Breast epithelium (tissue), 4 donors: ENCODE measurements at places on chromosomes 13 and 19.

DNA sequence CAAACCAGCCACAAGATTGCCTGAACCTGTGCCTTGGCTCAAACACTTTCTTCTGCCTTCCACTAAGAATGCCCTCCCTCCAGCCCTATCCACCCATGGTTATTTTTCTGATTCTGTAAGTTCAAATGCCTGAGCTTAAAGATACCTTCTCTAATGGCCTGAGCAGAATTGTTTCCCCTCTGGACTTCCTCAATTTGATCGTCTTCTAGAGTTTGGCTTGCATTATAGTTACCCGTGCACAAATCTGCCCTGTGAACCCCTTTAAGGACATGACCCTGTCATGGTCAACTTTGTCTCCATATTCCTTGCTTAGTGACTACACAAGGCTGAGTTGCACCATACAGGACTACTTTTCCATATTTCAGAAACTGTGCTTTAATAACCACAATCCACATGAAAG, 481.0 kb downstream of the FOXO1 start:
- H3K4me1 ChIP-seq = no peaks in the 10 kb centered on the region
- H3K27me3 ChIP-seq = no peaks in the 10 kb centered on the region
- no peaks in the 10 kb centered on the region for H3K36me3 ChIP-seq
- H3K4me3 ChIP-seq = no peak overlapping the region

DNA sequence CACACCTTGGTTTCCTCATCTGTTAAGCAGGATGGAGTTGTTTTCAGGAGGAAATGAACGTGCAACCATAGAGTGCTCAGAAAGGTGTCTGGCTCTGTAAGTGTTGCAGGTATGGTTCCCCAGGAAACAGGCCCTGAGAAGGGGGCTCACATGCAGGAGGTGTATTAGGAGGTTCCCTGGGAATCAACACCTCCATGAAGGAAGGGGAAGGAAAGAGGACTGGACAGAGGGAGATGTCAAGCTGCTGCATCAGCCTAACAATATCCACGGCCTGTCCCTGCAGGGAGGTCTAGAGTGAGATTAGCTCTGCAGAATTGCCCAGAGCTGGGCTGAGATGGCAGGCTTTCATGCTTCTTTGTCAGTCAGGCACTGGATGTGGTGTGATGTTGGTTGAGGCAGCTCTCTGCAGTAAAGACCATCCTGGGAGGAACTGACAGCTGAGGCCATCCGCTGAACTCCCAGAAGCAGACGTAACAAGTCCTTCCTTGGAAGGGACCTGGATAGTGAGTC, 373.3 kb downstream of the ZNF536 start:
- H3K4me1 ChIP-seq = no peaks in the 10 kb centered on the region
- no peaks in the 10 kb centered on the region for H3K36me3 ChIP-seq
- no peak overlapping the region for H3K4me3 ChIP-seq
- no peak for DNase-seq
- peaks cover 5% of the 10 kb centered on the region for H3K27me3 ChIP-seq
- no peak overlapping the region for H3K27ac ChIP-seq

GRCh38 chr13:30689752-30690151, 45.6 kb upstream of the ALOX5AP start:
- no peak for DNase-seq
- H3K36me3 ChIP-seq = no peaks in the 10 kb centered on the region
- H3K4me3 ChIP-seq = peak overlapping the region; percentile 42
- no peaks in the 10 kb centered on the region for H3K4me1 ChIP-seq
- no peaks in the 10 kb centered on the region for H3K27me3 ChIP-seq

GRCh38 chr13:105272660-105273631, 1262.5 kb downstream of the EFNB2 start:
- H3K36me3 ChIP-seq = no peaks in the 10 kb centered on the region
- no peaks in the 10 kb centered on the region for H3K27me3 ChIP-seq
- H3K27ac ChIP-seq = no peak overlapping the region
- no peaks in the 10 kb centered on the region for H3K4me1 ChIP-seq
- H3K4me3 ChIP-seq = no peak overlapping the region

- H3K27me3 ChIP-seq = no peaks in the 10 kb centered on the region
- no peaks in the 10 kb centered on the region for H3K4me1 ChIP-seq
- H3K36me3 ChIP-seq = no peaks in the 10 kb centered on the region
- DNase-seq = no peak
- no peak overlapping the region for H3K4me3 ChIP-seq
Measured at GRCh38 chr13:113275387-113275786, 21.7 kb upstream of the LAMP1 start.

- no peaks in the 10 kb centered on the region for H3K4me1 ChIP-seq
- no peaks in the 10 kb centered on the region for H3K36me3 ChIP-seq
- H3K27ac ChIP-seq = no peak overlapping the region
- peak overlapping the region; percentile 62 for H3K4me3 ChIP-seq
Measured at GRCh38 chr19:47239610-47240296, 8.8 kb upstream of the BBC3 start.

GRCh38 chr13:27621116-27621365, 651 bp upstream of the POLR1D start:
- no peak for DNase-seq
- no peaks in the 10 kb centered on the region for H3K36me3 ChIP-seq
- peaks cover 14% of the 10 kb centered on the region for H3K4me1 ChIP-seq
- H3K27ac ChIP-seq = peak overlapping the region; percentile 97
- H3K4me3 ChIP-seq = peak overlapping the region; percentile 93

GRCh38 chr13:47801555-47801954, 199.5 kb downstream of the SUCLA2 start:
- no peaks in the 10 kb centered on the region for H3K27me3 ChIP-seq
- H3K4me1 ChIP-seq = no peaks in the 10 kb centered on the region
- H3K4me3 ChIP-seq = no peak overlapping the region
- DNase-seq = no peak
- H3K36me3 ChIP-seq = no peaks in the 10 kb centered on the region

DNA sequence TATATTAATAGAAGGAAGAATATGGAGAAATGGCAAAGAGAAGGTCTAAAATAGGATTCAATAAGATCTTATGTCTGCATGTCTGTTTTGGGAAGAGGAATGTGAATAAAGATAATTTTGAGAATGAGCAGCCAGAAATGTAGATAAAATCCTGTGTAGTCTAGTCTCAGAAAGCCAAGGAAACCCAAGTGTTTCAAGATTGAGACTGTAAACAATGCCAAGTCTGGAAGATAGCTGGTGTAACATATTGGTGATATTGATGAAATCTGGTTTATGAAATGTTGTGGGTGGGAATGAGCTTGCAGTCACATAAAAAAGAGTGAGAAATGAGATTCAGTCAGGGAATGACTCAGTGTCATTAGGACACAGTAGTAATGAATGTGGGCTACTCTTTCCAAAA, 1180.3 kb upstream of the PCDH20 start:
- no peak for DNase-seq
- H3K27me3 ChIP-seq = no peaks in the 10 kb centered on the region
- H3K4me3 ChIP-seq = no peak overlapping the region
- no peaks in the 10 kb centered on the region for H3K36me3 ChIP-seq
- no peaks in the 10 kb centered on the region for H3K4me1 ChIP-seq
- no peak overlapping the region for H3K27ac ChIP-seq

DNA sequence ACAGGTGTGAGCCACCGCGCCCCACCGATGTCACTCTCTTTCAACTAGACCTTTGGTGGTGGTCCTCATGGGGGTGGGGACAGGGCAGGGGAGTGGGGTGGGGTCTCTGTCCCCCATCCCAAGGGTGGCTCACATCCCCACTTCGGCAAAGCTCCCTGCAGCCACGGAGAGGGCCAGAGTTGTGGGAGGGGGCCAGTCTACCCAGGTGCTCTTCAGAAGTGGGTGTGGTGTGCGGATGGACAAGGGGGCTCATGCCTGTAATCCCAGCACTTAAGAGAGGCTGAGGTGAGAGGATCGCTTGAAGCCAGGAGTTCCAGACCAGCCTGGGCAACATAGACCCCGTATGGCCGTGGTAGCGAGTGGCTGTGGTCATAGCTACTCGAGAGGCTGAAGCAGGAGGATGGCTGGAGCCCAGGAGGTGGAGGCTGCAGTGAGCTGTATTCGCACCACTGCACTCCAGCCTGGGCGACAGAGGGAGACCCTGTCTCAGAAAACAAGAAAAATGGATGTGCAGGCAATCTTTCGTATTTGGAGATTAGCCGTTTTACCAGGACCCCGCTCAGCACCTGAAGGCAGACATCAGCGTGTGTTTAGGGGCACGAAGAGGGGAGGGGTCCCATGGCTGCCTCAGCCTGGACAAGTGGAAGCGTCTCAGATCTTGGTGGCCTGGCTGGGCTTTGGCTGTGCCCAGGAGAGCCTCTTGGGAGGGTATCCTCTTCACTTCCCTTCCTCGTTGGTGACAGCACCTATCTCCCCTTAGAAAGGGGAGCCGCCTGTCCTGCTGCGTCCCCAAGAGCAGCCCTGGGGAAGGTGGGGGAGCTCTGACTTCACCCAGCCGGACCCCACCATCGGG, 846 bp downstream of the TGFBR3L start:
- H3K4me3 ChIP-seq = no peak overlapping the region
- peaks cover 23% of the 10 kb centered on the region for H3K36me3 ChIP-seq
- H3K27ac ChIP-seq = no peak overlapping the region
- peaks cover 10% of the 10 kb centered on the region for H3K27me3 ChIP-seq
- H3K4me1 ChIP-seq = peaks cover 21% of the 10 kb centered on the region

GRCh38 chr13:32370805-32371204, 55.5 kb downstream of the BRCA2 start:
- H3K4me3 ChIP-seq = no peak overlapping the region
- H3K27me3 ChIP-seq = no peaks in the 10 kb centered on the region
- no peaks in the 10 kb centered on the region for H3K4me1 ChIP-seq
- no peak for DNase-seq

DNA sequence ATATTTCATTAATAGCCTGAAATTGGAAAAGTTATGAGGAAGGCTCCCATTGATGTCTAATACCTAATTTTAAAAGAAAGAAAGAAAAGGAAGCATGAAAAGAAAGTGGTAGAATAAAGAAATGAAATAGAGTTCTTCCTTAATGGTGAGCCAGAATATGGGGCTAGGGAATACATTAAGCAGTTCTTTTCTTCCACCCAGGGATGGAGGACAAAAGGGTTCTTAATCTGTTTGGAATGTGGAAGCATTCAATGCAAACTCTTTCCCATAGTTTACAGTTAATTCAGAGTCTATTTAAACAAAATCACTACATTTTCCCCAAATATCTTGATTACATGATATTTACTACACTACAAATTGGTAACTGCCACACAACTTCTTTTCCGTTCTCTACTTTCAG, 18.4 kb upstream of the ZMYM2 start:
- no peak for DNase-seq
- no peaks in the 10 kb centered on the region for H3K36me3 ChIP-seq
- no peaks in the 10 kb centered on the region for H3K4me1 ChIP-seq
- H3K27me3 ChIP-seq = no peaks in the 10 kb centered on the region
- H3K4me3 ChIP-seq = no peak overlapping the region
- H3K27ac ChIP-seq = no peak overlapping the region

DNA sequence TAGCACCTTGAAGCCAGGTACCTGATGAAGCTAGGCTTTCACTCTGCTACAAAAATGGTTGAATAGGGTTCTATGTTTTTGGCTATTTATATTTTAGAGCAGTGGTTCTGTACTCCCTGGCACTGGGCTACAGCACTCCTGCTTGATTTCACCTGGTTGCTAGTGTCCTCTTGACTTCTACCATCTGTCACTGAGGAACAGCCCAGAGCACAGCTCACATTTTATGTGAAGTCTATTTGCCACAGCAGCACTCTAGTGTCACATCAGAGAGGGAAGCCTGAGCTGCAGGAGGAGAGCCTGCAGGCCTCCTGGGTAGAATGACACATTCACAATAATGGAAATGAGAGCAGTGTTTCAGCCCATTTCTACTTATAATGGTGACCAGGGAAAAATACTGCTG, 184.2 kb downstream of the ZNF486 start:
- no peaks in the 10 kb centered on the region for H3K4me1 ChIP-seq
- no peaks in the 10 kb centered on the region for H3K36me3 ChIP-seq
- no peaks in the 10 kb centered on the region for H3K27me3 ChIP-seq
- DNase-seq = no peak
- no peak overlapping the region for H3K27ac ChIP-seq
- no peak overlapping the region for H3K4me3 ChIP-seq

DNA sequence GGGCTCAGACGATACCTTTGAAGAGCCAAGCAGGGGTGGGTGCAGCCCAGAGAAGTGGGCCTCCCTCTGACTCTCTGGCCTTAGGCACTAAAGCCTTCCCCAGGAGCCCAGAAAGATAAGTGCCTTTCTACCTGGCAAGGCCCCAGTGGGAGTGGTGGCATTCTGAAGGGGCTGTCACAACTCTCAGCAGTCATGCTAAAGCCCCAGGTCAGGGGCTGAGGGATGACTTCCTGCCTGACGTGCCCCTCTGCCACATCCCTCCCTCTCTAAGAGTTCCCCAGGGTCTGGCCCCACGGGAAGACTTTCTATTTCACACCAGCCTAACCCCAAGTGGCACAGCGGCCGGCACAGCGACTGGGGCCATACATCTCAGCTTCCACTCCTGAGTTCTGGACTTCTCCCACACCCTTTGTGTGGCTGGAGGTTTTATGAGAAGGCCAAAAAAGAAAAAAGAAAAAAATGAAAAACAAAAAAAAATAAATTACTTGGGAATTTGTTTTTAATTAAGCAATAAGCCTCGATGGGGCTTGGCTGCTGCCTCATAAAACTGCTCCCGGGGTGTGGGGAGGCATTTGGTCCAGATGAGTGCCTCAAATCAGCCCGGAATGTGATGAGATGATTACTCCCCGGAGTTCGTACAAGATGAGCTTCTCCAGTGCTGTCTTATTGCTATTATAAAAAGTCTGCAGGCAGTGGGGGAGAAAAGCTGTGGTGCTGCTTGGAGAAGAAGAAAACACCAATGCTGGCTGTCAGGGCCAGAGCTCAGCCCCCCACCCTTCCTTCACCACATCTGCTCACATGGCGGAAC, 28.5 kb upstream of the PLEKHF1 start:
- H3K36me3 ChIP-seq = no peaks in the 10 kb centered on the region
- H3K27ac ChIP-seq = no peak overlapping the region
- DNase-seq = no peak
- no peak overlapping the region for H3K4me3 ChIP-seq

DNA sequence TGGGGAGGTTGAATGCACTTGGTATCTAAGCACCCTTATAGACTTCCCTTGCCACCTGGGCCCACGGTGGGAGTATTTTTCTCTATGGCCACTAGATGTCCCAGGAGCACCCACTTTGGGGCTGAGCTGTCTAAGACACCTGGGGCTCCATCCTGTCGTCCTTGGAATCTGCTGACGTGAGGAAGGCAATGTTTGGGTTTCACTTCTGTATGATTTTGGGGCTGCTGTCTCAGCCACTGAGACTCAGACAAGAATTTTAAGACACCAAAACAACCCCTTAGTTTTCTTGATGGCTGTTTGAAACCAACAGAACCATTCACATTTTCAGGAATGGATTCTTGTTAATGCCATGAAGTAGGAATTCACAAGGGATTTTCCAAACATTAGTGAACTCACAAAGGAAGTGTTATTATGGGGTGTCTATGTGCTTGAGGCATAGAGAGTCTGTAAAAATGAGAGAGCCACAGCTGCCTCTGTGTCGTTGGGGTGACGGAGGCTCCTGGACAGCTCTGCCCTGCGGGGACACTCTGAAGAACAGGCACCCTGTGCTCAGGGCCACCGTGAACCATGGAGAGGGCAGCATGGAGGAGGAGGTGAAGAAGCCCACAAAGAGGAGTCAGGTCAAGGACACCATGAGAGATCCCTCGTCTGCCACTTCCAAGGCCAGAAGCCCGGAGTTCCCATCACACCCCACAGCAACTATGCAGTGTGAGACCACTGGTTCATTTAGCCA, 106.8 kb upstream of the SPATA13 start:
- H3K36me3 ChIP-seq = no peaks in the 10 kb centered on the region
- H3K4me3 ChIP-seq = no peak overlapping the region
- H3K4me1 ChIP-seq = peaks cover 4% of the 10 kb centered on the region
- peak; percentile 41 for DNase-seq
- H3K27ac ChIP-seq = peak overlapping the region; percentile 4
- no peaks in the 10 kb centered on the region for H3K27me3 ChIP-seq

- no peaks in the 10 kb centered on the region for H3K36me3 ChIP-seq
- peak overlapping the region; percentile 79 for H3K27ac ChIP-seq
- DNase-seq = no peak
- peak overlapping the region; percentile 78 for H3K4me3 ChIP-seq
Measured at GRCh38 chr19:44072543-44073401, 813 bp downstream of the ZNF284 start.
